Mucosa of gallbladder (tissue), 1 donor: ENCODE measurements at places on chromosomes 5 and 9. TPM values are rescaled to one million over a fixed set of nuclear protein-coding genes. Genes with fewer than 3 reads are reported as not detected.
A peak's percentile ranks its signal among the peaks of the same experiment; 100 is the strongest.

GRCh38 chr5:65290677-65291076 lies 191.0 kb downstream of the ADAMTS6 start:
- DNase-seq, result no peak

GRCh38 chr5:172683645-172684471 lies 42.8 kb downstream of the NEURL1B start:
- DNase-seq, result no peak

DNA sequence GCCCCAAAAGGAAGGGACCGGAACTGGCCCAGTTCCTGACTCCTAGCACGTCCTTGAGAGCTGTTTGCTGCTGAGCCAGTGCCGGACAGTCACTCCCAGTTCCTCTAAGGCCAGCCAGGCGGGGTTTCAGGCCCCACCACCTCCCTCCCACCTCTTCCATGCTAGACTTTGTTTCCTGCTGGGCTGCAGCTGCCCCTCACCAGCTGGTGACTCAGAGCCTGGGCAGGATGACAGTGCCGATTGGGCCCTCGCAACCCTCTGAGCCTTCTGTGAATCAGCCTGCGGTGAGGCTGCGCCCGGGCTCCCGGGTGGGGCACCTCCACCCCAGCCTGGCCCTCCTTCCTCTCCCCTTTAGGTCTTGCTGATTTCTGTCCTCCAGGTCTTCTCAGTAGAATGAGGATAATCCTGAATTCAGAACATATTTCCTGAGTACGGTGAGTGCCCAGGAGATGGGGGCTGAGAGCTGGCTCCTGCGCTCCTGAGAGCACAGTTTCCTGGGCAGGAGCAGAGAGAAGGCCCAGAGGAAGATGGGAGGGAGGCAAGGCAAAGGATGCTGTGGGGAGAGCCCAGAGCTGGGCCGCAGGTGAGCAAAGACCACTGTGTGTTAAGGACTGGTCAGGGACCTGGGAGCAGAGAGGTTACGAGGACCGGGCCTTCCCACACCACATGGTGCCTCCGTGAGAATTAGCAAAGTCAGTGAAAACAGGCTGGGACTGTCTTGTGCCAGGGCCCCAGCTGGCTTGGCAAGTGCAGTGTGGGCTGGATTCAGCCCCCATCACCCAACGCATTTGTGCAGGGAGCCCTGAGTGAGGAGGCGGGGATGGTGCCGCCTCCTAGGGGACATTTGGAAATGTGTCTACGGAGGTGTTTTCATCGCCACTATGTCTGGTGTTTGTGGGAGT lies 32.9 kb upstream of the STXBP1 start:
- DNase-seq, result peak; percentile 90

DNA sequence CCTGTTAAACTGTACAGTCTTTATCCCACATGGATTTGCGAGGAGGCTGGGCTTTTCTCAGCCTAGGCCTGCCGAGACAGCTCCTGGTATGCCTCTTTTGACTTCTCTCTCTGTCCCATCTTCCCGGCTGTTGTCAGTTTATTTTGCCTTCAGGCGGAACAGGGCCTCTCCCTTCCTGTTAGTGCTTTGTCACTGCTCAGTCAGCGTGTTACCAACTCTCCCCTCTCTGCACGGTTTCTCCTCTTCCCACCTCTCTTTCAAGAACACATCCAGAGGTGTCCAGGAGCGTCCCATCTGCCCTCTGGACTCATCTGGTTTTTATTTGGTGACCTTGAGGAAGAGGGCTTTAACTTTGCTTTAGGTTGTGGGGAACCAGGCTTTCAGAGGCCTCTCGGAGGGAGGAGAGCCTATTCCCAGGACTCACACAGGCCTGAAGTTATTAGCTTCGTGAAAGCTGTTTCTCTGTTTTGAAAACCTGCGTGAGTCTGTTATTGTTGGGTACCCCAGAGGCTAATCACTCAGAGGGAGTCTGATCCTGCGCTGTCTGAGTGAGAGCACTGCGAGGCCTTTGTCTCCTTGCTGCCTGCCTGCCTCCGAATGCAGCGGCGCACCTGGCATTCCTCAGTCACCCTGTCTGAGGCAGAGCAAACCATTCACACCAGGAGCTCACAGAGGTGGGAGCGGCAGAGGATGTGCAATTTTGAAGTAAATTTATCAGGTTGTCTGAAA lies 234.4 kb upstream of the MPDZ start:
- DNase-seq, result no peak

- DNase-seq, result no peak
These were observed 135.0 kb upstream of the FBN2 start for GRCh38 chr5:128673000-128673399.

DNA sequence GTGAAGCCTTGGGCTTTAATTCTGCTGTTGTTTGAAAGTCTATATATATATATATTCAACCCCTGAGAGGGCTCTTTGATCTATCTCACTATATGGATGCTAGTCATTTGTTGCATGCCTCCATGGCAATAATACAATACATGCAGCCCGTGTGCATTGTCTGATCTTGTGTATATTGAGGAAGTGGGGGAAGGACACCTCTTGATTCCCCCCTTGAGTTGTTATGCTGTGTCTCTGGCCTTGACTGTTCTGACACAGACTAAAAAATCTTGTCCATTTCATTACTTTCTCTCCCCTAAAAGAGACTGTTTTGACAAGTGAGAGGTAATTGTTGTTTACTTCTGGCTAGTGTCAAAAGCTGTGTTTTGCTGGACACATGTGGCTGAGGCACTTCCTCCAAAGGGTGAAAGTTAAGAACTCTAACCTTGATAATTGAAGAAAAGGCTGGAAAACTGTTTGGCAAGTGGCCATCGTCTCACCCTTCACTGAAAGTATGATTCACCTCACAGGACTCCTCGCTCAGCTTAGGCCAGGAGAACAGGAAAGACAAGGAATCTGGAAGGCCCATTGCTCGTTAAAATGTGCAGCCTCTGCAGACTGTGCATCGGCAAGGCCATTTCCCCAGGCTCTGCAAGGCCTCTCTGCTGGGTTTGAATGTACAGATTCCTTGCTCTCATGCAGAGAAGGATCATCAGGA lies 304.0 kb downstream of the PRELID2 start:
- peak; percentile 89 for DNase-seq

GRCh38 chr9:98879963-98880310 lies 63.8 kb upstream of the COL15A1 start:
- no peak for DNase-seq

- DNase-seq, result no peak
These were observed 31.6 kb downstream of the C9orf40 start for GRCh38 chr9:74920944-74921626.

The PAXX gene
- total RNA-seq, result 51.2 TPM
